ACHN (cell line): ENCODE measurements at places on chromosomes 11 and 22.

GRCh38 chr11:96464700-96465307 lies 75.0 kb downstream of the JRKL start:
- DNase-seq = peak; percentile 73

- no peak for DNase-seq
Measured at GRCh38 chr11:99968336-99968735, 718.8 kb upstream of the ARHGAP42 start.

- DNase-seq = peak; percentile 60
Measured at GRCh38 chr11:65225279-65226102, 36.3 kb upstream of the POLA2 start.

- peak; percentile 36 for DNase-seq
Measured at GRCh38 chr11:9139628-9140357, 48.4 kb upstream of the SCUBE2 start.

GRCh38 chr22:44634426-44635321 lies 67.3 kb upstream of the PRR5 start:
- no peak for DNase-seq

- DNase-seq = no peak
Measured at GRCh38 chr11:121564948-121565684, 112.3 kb upstream of the SORL1-AS1 start.

GRCh38 chr11:36530840-36531239 lies 20.8 kb upstream of the TRAF6 start:
- no peak for DNase-seq

- DNase-seq = no peak
Measured at GRCh38 chr11:87022254-87022653, 15.5 kb upstream of the TMEM135 start.

DNA sequence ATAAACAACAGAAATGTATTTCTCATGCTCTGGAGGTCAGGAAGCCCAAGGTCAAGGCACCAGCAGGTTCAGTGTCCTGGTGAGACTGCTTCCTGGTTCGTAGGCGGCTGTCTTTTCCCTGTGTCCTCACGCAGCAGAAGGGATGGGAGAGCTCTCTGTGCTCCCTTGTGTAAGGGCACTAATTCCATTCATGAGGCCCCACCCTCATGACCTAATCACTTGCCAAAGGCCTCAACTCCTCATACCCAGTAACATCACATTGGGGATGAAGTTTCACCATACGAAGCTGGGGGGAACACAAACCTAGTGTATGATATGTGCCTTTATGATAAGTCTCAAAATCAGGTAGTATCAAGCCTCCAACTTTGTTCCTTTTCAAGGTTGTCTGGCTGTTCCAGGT lies 38.6 kb upstream of the PANX2 start:
- DNase-seq = no peak

GRCh38 chr22:19117111-19117512 lies 5.1 kb downstream of the DGCR2 start:
- DNase-seq = no peak

GRCh38 chr11:128879817-128880216 lies 11.3 kb upstream of the KCNJ5 start:
- DNase-seq = no peak

- no peak for DNase-seq
Measured at GRCh38 chr11:94747146-94747545, 21.0 kb upstream of the AMOTL1 start.

- DNase-seq = no peak
Measured at GRCh38 chr11:134725716-134726639, 313.9 kb upstream of the B3GAT1 start.

DNA sequence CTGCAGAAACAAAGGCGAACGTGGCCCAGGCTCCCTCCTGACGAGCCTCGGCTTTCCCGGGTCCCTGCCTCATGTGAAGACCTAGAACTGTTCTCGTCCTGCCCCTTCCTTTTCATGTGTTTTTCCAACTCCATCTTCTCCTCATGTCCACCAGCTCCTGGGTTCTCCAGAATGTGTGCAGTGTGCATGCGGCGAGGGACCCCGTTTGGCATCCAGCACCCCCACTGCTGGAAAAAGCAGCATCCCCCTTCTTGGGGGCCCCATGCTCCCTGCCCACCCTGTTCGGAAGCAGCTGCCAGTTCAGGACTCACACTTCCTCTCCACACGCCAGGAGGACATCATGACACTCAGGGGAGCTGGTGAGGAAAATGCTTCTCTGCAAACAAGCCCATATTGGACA lies 313.5 kb downstream of the BRD1 start:
- no peak for DNase-seq

GRCh38 chr11:34260072-34260575 lies 97.7 kb downstream of the ABTB2 start:
- DNase-seq = no peak

DNA sequence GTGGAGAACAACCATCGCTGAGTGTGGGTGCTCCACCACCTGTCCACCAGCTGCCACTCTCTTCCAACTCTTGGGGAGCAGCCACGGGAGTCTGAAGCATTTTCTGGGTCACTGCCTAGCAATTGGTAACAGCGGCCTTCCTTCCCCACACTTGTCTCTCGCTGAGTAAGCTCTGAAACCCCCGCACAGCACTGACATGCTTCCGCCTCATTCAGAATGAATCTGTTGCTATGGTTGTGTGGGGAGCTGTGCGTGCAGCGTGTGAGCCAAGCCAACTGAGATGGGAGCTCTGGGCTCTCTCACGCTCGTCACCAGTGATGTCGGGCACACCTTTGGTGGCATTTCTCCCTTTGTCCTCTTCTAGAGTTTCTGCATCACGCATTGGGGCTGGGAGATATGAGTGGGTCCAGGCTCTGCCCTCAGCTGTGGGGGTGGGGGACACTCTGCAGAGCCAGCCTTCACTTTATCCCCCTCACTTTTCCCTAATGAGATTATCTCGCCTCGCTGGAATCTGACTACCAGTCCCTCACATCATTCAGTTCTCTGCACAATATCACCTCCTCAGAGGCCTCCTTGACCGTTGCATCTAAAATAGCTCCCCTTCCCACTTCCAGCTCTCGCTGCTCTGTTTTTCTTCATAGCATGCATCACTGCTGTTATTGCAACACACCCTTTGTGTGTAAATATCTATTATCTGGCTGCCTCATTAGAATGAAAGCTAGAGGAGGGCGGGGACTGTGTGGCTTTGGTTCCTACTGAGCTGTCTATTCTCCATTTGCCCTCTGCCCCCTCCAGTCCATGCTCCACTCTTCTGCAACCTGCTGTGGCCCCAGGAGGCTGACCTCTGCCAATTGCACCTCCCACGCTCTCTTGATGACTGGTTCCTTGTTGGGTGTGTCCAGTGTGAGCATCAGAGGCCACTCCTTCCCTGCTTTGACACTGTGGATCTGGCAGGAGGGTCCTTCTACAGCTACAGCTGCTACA lies 569.9 kb upstream of the CADM1 start:
- no peak for DNase-seq

- no peak for DNase-seq
Measured at GRCh38 chr11:69333149-69333710, 39.3 kb downstream of the MYEOV start.

DNA sequence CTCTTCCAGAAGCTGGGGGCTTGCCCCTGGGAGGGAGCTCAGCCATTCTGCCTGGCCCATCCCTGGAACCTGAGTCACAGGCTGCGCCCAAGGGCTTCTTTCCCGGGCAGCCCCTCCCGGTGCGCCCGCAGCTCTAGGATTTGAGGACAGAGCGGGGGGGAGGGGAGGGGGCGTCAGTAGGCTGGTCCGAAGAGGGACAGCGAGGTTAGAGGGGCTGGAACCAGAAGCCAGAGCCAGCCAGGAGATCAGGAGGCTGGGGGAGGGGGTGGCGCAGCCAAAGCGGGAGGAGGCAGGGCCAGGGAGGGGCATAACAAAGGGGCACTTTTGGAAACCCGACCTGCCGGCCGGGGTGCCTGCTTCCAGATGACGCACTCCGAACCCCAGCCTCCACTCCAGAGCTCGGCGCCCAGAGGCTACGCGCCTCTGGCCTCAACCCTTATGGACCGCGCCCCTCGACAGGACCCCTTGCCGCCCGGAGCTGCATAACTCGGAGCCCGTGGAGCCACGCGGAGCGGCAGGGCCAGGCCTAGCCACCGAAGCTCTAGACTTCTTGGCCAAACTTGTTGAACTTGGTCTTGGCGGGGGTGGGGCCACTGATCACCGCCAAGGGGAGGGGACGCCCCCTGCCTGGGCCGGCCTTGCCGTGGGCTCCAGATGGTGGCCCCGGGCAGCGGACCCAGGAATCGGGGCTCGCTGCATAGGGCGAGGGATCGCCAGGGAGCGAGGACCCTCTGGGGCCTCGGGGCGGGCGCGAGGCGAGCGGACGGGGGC lies 744 bp downstream of the PACSIN3 start:
- DNase-seq = no peak

GRCh38 chr11:119415966-119416365 lies 7.0 kb downstream of the THY1 start:
- DNase-seq = no peak

DNA sequence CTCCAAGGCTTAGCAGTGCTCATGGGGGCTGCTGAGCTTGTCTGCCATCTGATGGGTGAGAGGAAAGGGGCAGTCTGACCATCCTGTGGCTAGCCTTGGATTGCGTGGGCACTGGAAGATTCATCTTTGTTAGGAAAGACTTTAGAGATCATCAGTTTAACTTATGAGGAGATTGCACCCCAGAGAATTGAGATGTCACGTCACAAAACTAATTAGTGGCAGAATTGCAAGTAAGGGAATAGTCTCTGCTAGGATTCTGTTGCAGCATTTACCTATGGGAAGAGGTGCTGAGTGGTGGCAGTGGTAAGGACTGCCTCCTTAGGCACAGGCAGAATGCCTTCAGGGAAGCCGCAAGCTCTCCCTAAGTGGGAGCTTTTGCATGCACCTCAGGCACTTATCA lies 42.8 kb upstream of the HSPA8 start:
- no peak for DNase-seq

- no peak for DNase-seq
Measured at GRCh38 chr11:16028419-16028818, 327.9 kb downstream of the SOX6 start.

DNA sequence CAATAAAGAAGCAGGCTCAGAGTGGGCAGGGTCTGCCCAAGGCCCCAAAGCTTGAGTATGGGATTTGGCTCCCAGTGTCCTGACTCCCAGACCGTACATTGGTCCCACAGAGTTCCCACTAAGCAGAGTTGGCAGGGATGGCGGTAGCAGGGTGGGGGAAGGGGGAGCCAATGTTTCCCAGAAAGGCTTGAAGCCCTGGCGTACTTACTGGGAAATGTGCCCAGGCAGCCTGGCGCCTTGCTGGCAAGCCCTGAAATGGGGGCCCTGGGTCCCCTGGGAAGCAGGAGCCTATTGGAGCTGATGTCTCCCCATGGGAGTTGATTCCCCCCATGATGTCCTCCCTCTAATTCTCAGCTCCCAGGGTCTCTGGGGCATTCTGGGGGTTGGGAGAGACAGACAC lies 9.3 kb downstream of the ARHGEF17 start:
- no peak for DNase-seq

DNA sequence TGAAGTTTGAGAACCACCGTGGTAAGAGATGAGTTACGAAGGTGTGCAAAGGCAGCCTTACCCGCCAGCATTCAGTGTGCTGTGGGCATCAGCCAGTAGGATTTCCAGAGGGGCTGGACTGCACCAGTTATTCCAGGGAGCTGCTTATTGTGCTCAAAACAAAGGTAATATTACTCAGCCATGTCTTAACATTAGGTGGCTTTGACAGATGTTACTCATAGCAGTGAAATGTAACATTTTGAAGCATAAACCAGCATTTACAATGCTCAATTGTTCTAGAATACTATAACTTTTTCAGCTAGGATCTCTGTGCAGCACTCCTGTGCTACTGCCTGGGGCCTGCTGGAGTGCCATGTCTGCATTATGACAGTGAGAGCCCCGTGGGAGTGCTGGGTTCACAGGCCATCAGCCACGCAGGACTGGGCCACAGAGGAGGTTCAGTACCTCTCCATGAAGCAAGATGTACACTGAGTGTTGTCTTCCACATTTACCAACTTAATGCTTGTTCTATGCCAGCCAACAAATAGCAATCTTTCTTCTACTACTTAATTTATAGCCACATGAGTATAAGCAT lies 238.1 kb downstream of the CADM1 start:
- DNase-seq = no peak

DNA sequence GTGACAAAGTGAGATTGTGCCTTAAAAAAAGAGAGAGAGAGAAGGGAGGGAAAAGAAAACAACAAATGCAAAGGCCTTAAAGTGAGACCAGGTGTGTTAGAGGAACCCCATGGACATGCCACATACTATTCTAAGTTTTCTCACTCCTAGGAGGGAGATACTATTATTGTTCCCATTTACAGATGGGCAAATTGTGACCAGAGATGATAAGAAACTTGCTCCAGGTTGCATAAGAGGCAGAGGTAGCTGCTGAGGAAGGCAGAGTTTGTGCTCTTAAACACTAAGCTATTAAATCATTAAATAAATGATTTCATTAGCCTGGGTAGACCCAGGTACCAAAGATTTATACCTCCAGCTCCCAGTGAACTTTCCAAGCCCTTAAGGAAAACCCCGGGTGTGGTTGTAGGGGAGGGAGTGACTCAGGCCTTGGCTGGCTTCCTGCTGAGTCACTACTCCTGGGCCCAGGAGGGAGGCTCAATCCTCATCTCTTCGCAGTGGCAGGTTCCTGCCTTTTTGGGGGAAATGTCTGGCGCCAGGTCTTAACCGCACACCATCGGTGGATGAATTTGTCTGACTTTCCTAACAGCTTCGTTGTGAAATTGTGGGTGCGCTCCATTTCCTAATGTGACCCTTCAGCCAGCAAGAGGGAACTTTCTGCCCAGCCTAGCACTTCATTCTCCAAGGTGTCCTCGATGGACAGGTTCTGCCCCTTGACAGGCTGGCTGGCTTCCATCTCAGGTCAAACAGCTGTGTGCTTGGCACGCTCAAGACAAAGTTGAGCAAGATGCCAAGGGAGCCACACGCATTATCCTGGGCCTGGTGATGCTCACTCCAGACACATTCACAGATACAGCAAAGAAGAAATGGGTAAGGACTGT lies 33.4 kb upstream of the PTPRJ start:
- peak; percentile 92 for DNase-seq

DNA sequence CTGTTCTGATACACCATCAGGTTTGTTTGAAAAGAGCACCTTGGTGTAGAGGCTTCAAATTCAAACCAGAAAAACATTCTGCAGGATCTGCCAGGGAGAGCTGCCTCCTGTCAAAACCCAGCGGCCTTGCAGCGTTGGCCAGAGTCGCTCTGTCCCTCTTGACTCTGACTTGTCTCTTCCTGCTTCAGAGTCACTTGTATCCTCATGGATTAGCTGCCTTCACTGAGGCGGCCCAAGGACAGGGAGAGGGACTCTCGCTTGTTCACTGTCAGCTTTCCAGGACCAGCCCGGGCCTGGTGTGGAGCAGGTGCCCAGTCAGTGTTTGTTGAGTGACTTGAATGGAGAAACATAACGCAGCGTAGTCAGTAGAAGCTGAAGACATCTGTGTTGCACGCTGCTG lies 18.0 kb downstream of the TBC1D22A start:
- no peak for DNase-seq

DNA sequence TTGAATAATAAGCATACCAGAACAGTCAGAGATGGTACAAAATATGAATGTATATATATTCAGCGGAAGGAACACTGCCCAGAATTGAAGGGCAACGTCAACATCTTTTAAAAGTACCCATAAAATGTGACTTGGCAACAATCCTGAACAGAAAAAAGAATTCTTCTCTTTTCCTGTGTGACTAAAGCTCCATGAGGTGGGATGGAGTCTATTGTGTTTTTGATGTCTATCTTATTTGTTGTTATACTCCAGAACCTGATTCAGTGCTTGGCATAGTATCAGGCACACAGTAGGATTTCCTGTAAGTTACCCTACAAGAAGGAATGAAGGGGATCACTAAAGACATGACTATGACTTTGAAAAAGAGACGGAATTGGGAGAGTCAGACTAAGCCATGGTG lies 10.3 kb downstream of the LDLRAD3 start:
- DNase-seq = no peak

GRCh38 chr11:2779499-2779980 lies 79.7 kb upstream of the KCNQ1OT1 start:
- no peak for DNase-seq
